Amygdala (tissue), 56 donors: ENCODE measurements at places on chromosomes 6 and 20.

DNA sequence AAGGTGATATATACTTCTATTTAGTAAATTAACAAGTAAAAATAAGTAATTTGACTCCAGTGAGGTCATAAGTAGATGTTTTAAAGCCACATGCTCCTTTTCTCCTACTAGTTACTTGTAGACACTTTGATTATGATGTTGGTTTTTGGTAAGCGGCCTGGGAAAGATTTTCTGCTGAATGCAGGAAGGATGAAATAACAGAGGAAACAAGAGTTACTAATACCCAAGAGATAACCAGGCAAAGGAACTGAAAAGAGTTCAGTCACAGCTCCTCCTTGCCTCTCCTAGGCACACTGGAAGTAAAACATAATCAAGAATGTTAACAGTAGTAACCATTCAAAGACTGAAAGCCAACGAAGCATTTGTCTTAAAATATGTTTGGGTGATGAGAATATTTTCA, 203.3 kb downstream of the RNGTT start:
- DNase-seq: no peak

GRCh38 chr6:12363651-12364381, 73.7 kb downstream of the EDN1 start:
- no peak for DNase-seq

DNA sequence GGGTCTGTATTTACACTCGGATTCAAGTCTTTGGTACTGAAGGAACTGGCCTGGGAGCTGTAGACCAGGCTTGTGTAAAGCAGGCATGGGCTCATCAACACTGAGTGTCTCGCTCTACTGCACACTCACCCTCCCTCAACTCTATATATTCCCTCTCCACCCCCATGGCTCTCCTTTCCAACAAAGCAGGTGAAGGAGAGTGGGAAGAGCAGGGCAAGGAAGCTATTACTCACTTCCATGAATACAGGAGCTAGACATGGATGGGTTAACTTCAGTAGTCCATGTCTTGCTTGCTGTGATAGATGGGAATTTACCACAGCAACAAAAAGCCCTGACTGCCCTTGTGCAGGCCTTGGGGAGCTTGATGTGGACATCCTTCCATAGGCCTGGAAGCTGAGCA, 20.7 kb upstream of the SLC2A12 start:
- no peak for DNase-seq

GRCh38 chr20:19382386-19383340, 170.2 kb downstream of the SLC24A3 start:
- no peak for DNase-seq

- no peak for DNase-seq
Measured at GRCh38 chr20:56572172-56572571, 39.1 kb downstream of the FAM209B start.

DNA sequence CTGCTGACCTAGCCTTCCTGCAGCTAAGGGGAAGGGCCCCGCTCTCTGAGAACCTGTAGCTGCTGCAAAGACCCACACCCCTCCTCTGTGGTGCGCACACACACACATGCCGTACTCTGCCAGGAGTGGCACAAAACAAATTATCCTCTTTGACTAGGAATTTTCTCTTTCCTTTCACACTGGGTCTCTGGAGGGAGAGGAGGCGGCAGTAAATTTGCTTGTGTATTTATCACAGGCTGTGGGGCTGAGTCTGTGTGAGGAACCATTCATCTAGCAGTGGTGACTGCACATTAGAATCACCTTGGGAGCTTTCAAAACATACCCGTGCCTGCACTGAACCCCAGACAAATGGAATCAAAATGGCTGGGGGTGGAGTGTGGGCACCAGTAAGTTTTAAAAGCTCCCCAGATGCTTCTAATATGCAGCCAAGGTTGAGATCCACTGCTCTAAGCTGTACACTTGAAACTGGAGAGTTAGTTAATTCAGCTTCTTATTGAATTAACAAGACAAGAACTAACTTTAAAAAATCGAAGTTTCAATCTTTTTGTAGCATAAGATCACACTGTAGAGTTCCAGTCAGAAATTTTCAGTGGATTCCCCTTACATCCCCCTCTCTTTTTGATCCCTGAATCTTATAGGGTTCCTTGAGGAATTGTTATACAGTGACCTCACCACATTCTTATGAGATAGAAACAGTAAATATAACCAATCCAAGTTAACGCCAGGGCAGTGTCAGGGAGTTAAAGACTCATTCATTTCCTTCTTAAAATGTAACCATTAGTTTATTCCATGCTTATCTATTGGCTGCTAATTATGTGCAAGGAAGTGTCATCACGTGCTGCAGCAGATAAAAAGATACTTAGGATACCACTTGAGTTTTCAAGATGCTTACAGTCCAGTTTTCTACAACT, 29.8 kb upstream of the GMDS start:
- DNase-seq: no peak

- no peak for DNase-seq
Measured at GRCh38 chr6:41683273-41683522, 44.9 kb downstream of the MDFI start.

DNA sequence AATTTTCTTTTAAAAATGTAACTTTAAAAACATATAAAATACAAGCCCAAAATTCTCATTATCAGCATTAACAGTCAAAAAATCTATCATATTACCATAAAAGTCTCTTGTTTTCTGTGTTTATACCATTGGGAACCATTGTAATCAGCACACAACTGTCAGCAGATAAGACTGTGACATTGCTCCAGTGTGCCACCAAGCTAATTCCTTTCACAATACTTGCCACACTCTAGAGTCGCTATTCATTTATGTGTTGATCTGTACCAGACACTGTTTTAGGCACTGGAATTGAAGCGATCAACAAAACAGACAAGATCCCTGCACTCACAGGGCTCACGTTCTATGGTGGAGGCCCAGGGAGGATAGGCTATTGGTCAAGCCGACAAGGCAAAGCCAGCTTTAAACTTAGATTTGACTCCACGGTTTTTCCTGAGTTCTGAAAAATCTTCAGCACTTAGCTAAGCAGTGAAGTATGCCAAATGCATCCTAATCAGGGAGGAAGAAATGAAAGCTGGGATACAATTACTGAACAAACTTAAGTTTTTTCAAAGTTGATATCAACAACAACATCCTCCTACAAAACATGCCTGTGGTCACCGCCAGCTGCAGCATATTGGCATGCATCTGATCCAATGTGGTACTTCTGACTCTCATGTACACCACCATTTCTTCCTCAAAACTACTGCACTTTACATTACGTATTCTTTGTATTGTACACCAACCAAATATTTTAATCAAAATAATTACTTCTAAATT, 60.5 kb downstream of the GMDS start:
- DNase-seq: no peak
